ENCODE measurements at places on chromosomes 7 and 10.

DNA sequence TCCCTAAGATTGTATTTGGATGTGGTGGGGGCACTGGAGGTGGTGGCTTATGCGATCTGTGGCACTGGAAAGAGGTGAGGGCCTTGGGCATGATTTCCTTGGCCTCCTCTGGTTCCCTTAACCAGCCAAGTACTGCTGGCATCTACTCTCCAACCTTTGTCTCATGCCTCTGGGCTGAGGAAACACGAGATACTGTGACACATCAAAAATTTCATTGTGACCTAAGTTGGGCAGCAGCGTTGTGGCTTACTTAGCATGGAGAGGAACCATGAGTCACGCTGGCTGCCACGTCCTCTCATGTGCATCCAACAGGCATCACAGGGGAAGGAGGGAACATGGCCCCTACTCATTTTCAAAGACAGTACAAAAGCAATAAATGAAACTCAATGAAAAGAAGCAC is 29.7 kb upstream of the GSDME start:
- no peak for DNase-seq

- no peak for DNase-seq
Measured at GRCh38 chr10:60521974-60522405, 132.3 kb upstream of the ANK3 start.

DNA sequence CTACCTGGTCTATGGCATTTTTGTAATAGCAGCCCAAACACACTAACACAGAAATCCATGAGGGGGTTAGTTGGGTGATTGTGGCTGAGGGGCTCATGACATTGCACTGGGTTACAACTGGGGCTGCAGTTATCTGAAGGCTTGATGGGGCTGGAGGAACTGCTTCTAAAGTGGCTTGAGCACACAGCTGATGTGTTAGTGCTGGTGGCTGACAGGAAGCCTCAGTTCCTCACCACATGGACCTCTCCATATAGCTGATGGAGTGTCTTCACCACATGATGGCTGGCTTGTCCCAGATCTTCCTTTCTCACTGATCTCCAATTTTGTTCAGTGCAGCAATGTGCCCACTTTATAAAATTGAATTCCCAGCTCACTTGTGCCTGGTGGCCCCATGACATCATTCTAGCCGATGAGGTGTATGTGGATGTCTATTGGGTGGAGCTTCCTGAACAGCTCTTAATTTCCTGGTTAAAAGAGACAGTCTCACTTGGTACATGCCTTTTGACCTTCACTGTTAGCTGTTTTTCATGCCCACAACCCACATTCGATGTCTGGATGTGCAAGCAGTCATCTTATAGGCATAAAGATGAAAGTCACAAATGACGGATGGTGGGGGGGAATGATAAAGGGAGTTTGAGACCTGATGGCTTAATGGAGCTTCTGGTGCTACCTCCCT is 166.9 kb upstream of the BMPER start:
- no peak for DNase-seq

GRCh38 chr7:107212725-107213124 is 43.9 kb downstream of the HBP1 start:
- DNase-seq: no peak

- no peak for DNase-seq
Measured at GRCh38 chr7:50554431-50555322, 10.5 kb downstream of the DDC start.

GRCh38 chr7:1809070-1809469 is 139.0 kb downstream of the ELFN1 start:
- no peak for DNase-seq

DNA sequence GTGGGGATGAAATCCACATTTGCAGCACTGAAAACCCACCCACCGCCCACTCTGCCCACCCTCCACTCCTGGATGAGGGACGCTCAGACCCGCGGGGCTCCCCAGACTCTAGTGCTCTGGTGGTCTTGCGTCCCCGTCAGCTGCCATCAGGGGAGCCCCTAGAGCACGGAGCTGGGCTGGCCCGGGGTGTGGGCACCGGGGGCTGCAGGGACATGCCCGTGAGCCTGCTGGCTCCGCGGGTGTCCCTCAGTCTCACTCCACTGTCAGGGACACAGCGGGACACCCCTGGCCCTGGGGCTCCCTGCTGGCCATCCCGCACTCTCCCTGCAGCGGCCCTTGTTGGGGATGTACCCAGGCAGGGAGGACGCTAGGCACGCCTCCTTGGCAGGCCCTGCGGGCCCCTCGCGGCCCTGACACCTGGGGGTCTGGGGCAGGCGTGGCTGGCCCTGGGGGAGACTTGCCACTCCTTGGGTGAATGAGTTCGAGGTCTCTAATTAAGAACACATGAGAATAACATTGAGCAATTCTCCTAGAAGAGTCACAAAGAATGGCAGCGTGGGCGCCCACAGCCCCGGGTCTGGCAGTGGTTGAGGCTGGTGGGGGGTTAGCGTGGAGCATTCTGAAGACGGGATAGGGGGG is 64.2 kb downstream of the CFAP46 start:
- DNase-seq: no peak

- no peak for DNase-seq
Measured at GRCh38 chr7:55518836-55519235, 53.5 kb downstream of the VOPP1 start.

DNA sequence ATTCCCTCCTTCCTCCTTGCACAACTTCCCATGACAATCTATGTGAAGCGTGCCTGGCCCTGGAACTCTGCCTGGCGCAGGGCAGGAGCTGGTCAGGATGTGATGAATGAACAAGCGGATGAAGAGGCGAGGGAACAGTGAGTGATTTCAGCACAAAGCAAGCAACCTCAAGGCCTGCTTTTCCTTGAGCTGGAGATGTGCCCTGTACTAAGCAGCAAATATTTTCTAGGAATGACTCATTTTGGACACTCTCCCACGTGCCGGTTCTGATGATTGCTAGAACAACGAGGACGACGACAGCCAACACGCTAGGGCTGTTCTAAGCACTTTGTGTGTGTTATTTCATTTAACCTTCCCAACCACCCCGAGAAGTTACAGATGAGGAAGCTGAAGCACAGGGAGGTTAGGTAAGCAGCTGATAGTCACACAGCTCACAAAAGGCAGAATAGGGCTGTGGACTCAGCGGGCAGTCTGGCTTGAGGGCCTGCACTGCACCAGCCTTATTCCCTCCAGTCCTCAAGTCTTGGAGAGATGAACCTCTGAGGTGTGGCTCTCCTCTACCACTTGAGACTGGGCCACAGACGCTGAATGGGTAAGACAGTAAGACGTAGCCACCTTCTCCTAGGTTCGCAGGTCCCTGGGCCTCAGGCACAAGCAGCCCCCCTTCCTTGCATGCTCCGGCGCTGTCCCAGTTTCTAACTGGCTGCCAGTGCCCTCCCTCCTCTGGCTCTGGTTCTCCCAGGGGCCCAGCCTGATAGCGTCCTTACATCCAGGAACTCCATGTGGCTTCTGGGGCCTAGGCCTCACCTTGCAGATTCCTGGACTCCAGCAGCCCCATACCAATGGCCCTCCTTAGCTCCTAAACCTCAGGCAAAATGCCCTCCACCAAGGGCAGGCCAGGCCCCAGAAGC is 59.0 kb downstream of the YKT6 start:
- DNase-seq: no peak

DNA sequence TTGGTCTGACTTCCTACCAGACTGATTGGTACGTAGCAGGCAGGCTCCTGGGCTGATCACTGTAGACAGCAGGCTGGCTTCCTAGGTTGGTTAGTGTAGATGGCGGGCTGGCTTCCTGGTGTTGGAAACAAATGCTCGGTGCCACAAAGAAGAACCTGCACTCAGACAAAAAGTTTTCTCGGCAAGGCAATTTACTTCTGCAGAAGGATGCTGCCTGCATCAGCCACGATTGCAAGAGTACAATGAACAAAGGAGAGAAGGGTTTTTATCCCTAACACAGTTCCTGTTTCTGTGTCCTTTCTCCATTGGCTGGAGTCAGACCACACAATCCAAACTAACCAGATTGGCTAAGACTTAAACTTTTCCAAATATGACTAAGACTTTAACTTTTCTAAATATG is 123.6 kb upstream of the PPP2R2D start:
- DNase-seq: no peak

GRCh38 chr10:14353291-14353913 is 22.7 kb upstream of the FRMD4A start:
- no peak for DNase-seq

DNA sequence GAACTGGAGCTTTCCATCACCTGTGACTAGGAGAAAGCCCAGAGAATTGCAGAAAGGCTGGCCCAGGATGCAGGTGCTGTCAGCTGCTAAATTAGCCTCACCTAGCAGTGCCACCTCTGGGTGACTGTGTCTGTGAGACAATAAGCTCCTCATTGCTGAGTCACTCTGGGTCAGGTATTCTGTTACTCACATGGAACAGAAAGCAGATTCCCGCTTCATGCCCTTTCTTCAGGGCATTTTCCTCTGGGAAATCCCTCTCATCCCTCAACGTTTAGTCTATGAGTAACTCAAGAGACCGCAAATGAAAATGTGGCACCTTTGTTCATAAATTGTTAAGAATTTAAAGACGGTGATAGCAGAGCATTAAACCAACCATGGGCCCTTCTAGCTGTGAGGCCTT is 184.0 kb downstream of the ADAM12 start:
- DNase-seq: no peak

- DNase-seq: no peak
Measured at GRCh38 chr7:74033372-74034311, 5.7 kb downstream of the ELN start.

DNA sequence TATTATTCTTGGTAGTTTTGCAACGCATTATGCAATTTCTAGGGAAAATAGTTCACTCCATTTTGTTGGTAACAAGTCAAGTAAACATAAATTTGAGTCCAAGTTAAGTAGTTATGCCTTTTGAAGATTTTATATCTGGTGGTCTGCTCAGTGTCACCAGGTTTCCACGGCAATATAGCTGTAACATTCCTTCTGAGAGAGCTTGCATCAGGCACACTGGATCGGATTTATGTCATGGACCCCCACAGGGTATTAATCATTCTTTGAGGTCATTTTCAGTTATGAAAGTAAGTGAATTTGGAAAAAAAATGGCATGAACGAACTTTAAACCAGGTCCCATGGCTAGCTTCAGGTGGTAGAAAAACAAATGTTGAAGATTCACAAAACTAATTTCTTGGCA is 136.3 kb downstream of the POLR1F start:
- DNase-seq: no peak

- DNase-seq: no peak
Measured at GRCh38 chr10:2949221-2949947, 118.0 kb upstream of the PFKP start.

GRCh38 chr7:69708857-69709256 is 110.6 kb downstream of the AUTS2 start:
- DNase-seq: no peak

GRCh38 chr10:69224862-69225657 is 4.9 kb downstream of the HKDC1 start:
- no peak for DNase-seq

- DNase-seq: no peak
Measured at GRCh38 chr7:50775836-50776235, 6.9 kb downstream of the GRB10 start.

DNA sequence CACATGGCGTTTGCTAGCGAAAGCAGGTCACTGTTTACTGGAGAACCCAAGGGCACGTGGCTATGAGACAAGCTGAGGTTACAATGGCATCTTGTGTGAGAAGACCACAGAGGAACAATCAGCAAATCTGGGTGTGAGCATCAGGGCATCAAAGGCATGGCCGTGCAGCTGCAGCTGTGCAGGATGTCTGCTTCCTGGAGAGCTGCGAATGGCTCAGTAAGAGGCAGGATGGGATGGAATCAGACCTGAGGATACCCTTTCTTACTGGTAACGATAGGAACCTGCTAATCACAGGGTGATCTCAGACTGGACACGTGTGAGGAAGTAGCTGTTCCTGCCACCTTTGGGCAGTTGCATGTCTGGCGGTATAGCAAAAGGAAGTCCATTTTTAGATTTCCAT is 119.5 kb downstream of the RNF216 start:
- DNase-seq: no peak

DNA sequence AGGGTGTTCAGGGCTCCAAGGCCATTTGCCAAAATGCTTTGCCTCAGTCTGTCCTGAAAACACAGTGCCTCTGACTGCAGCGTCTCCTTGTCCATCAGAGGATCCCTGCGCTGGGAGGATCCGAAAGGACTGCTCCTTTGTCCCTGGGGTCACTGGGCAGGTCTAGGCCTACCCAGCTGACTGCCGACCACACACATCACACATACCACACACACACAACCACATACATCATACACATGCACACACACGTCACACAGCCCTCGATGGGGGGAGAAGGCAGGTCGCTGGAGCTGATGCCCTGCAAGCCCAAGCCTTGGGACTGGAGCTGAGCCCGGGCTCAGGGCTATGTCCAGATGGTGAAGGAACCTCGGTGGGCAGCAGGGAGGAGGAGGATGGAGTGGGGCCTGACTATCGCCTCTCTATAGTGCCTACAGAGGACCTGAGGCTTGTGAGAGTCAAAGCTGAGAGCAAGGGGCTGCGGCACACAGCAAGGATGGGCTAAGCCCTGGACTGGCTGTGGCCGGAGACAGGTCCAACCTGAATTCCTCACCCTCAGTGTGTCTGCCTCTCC is 29.1 kb downstream of the GPRIN2 start:
- no peak for DNase-seq

DNA sequence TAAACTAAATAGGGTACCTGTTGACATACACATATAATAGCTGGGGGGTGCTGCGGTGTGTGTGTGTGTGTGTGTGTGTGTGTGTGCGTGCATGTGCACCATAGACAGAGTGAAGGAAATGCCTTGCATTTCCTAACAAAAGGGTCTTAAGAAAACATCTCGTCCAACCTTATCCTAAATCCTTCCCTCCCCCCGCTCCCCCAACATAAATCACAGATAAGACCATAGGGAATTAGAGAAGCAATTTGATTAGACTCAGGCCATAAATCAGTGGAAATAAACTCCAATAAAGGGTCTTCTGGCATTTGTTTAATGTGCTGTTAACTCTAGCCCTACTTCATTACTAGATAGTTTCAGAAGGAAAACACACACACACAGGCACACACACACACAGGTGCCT is 148.5 kb downstream of the PPP1R17 start:
- no peak for DNase-seq

DNA sequence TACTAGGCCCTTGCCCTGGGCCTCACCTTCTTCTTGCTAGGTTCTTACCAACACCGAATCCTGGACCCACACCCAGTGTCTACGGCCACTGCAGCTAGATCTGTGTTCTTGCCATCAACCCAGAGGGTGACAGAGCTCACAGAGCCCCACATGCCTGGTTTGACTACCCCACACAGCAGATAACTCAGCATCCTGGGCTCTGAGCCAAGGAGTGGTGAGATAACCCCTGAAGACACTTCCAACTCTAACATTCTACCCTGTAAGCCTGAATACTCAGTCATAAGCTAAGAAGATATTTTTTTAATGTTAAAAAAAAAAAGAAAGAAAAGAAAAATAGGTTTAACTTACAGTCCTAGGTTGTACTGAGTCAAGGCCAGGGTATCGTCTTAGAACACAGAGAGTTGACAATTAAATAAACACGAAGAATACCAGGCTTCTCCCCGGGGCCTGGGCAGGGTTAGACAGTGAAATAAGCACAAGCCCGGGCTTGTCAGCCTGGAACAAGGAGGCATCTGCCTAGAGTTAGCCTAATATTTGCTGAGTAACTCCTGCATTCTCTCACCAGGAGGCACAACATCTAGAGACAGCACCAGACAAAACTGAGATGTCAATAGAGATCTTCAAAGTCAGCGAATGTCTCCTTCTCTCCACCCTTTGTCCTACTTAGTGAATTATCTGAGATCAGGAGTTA is 556.5 kb upstream of the LRRN3 start:
- DNase-seq: no peak

GRCh38 chr10:20142311-20142710 is 326.1 kb downstream of the PLXDC2 start:
- no peak for DNase-seq

- DNase-seq: no peak
Measured at GRCh38 chr10:24575481-24576002, 148.1 kb downstream of the ARHGAP21 start.

- no peak for DNase-seq
Measured at GRCh38 chr7:157402911-157403534, 66.2 kb downstream of the DNAJB6 start.

Data from stimulated activated CD8-positive, alpha-beta memory T cell treated with anti-CD3 and anti-CD28 coated beads, Interleukin-4, amount 100 ng/mL, for 1 hour (primary cell).